ENCODE measurements at places on chromosomes 5 and 9.

DNA sequence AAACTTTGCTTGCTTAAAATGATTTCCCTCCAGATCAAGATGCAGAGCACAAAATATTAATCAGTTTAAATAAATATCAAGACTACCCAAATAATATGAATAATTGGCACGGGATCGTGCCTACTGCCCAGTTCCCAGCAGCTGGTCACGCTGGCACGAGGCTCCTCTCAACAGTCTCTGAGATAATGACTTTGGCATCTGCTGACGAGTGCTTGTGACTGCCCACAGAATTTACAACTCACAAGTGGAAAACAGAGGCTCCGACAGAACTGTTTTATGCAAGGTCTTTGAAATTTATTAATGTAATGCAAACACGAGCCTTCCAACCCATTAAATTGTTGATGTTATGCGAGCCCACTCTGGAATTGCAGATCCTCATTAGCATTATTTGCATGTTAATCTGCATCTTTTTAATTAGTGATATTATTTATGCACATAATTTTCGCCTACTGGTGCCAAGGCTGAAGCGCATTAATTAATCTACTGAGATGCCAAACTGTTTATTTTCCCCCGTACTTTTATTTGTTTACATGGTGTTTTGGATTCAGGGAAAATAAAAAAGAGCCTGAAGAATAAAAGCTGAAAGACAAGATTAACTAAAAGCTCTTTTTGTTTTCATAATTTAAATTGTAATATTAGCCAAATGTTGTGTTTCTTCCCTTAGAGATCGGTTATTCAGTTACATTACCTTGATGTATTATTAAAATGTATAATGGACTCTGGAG lies 369.3 kb upstream of the IRX1 start:
- DNase-seq, result no peak

DNA sequence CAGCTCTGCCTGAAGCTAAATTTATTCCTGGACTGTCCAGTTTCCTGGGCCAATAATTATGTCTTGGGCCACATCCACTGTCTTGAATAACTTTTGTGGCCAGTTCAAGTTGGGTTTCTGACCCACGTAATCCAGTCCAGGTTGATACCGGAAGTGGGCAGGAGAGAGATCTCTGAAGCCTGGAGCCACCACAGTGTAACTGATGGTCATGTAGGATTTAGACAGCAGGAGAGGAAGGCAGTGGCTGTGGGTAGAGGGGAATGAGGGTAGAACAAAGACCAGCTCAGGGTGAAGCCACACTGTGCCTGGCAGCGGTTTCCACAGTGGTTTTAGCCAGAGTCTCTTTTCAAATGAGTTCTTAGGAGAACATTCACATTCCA lies 30.2 kb downstream of the SH3PXD2B start:
- no peak for DNase-seq

DNA sequence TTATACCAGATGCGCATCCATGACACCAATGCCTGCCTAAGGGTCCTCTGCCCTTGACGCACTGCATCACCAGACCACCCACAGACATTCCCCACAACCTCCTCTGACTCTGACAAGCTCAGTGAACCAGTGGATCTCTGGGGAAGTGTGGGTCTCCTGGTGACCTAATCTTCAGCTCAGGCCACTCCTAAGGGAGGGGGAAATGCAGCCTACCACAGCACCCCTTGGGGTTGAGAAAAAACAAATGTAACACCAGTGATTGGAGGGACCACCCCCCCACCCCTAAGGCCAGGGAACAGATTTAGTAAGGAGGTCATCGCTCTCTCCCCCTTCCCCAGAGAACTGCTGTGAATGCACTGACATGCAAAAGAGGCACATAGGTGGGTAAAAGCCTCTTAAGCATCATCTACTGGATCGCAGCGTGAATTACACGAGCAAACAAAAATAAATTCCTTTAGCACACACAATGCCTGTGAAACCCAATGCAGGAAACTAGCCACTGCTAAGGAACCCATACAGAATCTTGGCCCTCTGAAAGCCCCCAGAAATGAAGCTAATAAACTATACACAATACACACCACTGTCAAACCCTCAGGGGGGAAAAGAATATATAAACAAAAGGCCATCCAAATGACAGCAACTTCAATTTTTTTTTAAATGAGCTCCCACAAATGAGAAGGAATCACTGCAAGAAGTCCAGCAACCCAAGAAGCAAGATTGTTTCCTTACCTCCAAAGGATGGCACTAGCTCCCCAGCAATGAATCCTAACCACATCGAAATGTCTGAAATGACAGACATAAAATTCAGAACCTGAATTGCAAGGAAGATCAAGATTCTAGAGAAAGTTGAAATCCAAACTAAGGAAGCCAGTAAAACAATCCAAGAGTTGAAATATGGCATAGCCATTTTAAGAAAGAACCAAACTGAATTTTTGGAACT lies 513.7 kb upstream of the PTGER4 start:
- DNase-seq, result no peak

- no peak for DNase-seq
These were observed 241.5 kb downstream of the AUH start for GRCh38 chr9:91120200-91120599.

DNA sequence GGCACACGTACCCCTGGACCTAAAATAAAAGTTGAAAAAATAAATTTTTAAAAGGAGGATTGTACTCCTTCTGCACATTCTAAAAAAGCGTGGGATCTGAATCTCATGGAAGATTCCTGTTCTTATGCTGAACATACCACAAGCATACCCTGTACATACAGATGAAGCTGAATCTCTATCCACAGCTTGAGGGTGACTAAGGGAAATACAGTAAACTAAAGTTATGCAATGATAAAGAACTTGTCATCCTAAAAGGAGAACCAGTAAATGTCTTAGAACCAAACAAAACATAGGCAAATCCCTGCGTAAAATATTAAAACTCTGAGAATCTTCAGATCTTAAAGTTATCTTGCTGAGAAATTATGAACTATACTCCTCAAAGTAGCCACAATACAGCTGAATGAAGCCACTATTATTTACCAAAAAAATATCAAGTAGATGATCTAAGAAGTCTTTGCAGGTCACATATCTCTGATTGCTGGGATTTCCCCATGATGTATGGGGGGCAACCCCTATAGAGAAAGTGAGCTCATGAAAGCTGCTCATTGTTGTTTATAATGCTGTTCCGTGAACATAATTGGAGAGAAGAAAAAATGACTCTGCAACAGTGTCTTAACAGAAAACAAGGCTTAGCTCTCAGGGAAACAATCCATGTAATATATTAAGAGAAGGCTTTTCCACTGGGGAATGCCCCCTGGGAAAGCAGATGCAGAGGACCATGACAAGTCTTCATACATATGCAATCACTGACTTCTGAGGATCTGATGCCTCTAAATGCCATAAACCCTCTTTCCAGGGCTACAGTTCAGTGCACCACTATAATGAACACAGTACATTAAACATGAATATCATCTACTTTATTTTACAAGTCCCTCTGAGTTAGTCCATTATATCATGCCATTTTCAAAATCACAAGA lies 210.1 kb downstream of the EPB41L4A start:
- no peak for DNase-seq

DNA sequence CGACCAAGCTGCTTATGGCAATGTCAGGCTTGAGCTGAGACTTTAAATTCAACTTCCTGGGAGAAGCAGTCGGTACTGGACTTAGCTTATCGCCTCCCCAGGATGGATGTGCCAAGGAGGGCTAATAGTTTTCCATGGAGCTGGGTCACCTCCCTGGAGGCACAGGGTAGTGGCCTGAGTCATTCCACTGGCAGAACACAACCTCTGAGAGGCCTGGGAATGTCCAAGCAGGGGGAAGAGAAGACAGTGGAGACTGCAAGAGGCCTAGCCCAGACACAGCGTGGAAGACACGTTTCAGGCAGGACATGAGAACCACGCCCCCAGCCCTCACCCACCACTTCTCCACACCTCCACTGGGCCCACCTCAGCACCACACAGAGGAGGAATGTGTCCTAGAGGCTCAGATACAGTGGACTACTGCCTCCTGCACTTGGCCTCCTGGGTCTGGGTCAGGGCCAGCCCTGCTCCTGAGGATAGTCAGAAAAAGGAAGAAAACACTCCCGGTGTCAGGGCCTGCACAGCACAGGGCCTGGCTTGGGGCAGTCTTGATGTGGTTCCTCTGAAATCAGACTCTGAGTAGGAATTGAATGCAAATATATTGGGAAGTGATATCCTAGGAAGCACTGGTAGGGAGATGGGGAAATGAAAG lies 171.8 kb downstream of the FSTL4 start:
- DNase-seq, result no peak

- no peak for DNase-seq
These were observed 226.6 kb upstream of the SLC24A2 start for GRCh38 chr9:20015427-20015931.

DNA sequence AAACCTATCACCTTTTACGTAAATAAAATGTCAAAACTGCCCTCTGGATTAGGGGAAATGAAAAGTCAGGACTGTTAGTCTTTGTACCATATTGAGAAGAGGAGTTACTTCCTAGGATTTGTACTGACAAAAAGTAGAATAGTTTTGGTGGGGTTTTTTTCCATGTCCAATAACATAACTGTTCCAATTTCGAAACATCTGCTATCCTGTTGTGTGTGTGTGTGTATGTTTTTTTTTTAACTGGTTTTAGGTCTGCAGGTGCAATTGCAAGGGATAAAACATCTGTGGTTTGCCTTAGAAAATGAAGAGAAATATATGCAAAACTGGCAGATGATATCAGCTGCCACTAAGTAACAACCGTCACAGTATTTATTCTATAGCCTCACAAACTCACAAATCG lies 506.8 kb downstream of the NFIB start:
- DNase-seq, result no peak

DNA sequence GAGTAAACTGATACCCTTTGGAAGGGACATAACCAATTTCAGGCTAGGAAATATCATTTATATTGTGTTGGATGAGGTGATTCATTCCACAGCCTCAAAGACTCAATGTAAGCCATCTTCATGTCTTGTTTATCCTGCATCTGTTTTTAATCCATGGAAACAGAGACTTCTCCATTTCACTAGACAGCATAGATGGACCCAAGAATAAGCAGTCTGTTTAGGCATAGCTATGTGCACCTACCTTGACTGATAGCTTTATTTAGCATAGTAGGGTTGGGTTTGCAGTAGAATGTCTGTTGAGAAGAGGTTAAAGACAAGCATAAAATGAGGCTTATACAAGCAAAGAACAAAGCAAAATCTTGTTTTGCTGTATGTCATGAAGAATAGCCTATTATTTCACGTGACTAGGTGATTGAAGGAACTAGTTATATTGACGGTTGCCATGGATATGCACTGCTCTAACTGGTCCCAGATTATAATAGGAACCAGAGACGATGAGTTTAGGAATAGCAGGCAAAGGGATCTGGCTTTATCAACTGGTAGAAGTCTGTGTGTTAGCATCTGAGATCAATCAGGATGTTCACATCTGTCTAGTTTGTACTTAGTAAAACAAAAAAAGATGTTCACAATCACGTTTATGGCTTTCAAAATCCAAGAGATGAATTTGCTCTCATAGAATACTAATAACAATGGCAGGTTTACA lies 154.8 kb upstream of the KLF9 start:
- no peak for DNase-seq

GRCh38 chr9:137175345-137175961 lies 3.6 kb upstream of the TMEM210 start:
- DNase-seq, result no peak

All from activated CD4-positive, alpha-beta T cell treated with anti-CD3 and anti-CD28 coated beads, Interleukin-2, amount 50 U/mL, for 4 hours (primary cell).